ENCODE measurements at places on chromosomes 12 and 14.

GRCh38 chr12:46387670-46388069 is 15.1 kb upstream of the SLC38A2 start:
- no peak for DNase-seq

GRCh38 chr12:103833891-103834290 is 7.1 kb downstream of the NT5DC3 start:
- no peak for DNase-seq

DNA sequence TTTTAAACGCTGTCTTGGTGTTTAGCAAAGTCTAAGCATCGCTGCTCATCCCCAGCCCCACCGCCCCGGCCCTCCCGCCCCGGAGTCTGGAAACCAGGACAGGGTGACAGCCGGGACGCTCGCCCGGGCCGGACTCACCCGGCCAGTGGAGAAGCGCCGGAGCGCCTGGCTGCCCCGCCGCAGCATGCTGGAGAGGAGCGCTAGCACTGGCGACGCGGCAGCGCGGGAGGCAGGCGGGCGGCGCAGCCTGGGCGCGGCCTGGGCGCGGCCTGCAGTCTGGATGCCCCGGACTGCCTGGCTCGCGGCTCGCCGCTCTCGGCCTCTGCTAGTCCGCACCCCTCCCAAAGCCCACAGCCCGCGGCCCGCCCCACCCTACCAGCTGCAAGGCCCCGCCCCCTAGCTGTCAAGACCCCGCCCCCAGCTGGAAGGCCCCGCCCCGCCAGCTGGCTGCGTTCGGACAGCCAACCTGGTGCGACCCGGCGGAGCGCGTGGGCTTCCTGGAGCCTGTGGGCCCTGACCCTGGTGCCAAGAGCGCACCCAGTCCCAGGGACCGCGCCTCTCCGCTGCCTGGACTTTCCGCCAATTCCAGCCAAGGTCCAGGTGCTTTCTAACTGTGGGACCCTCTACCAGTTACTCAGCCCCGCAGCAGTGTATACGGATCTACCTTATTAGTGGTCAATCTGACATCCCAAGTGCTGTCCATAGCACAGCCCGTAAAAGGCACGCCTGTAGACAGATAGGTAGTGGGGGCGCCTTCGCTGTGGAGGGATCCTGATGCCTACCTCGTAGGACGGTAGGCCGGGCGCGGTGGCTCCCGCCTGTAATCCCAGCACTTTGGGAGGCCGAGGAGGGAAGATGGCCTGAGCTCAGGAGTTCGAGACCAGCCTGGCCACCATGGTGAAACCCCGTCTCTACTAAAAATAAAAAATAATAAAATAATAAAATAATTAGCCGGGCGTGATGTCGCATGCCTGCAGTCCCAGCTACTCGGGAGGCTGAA is at the start of gene ALDH1L2:
Gene ALDH1L2, minus strand, starts transcription at position 208 of the 1,000 bp plus-strand sequence. Its CDS starts 22 bp downstream, at position 186.
- DNase-seq = peak; percentile 51

GRCh38 chr12:53299101-53299453 is 418 bp upstream of the MYG1 start:
- DNase-seq = peak; percentile 45

GRCh38 chr12:96091833-96092232 is 56.4 kb upstream of the LTA4H start:
- no peak for DNase-seq

DNA sequence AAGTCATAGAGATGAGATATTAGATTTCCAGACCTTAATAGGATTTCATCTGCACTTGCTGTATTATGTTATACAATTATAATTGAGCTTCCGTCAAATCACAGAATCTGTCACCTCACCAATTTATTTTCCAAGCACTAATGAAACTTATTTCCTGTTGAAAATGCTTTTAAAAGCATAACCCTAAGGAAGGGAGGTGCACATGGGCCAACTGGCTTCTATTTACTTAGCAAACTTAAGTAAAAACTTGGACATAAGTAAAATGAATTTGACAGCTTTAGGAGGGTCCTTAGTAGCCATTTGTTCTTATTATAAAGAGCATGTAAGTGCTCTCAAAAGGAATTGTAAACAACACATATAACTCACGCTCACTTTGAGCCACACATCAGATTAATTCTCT is 462.2 kb upstream of the TMPO start:
- DNase-seq = no peak

GRCh38 chr12:116302166-116303058 is 24.9 kb upstream of the MED13L start:
- DNase-seq = no peak

DNA sequence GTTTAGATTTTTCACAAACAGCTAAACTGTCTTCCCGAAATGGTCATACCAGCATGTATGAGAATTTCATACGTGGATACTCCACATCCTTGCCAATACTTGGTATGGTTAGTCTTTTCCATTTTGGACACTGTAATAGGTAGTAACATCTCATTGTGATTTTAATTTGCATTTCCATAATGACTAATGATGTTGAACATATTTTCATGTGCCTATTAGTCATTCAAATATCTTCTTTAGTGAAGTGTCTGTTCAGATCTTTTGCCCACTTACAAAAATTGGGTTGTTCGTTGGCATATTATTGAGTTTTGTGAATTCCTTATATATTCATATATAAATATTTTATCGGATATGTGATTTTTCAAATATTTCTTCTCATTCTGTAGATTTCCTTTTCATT is 78.0 kb upstream of the GNG2 start:
- no peak for DNase-seq

DNA sequence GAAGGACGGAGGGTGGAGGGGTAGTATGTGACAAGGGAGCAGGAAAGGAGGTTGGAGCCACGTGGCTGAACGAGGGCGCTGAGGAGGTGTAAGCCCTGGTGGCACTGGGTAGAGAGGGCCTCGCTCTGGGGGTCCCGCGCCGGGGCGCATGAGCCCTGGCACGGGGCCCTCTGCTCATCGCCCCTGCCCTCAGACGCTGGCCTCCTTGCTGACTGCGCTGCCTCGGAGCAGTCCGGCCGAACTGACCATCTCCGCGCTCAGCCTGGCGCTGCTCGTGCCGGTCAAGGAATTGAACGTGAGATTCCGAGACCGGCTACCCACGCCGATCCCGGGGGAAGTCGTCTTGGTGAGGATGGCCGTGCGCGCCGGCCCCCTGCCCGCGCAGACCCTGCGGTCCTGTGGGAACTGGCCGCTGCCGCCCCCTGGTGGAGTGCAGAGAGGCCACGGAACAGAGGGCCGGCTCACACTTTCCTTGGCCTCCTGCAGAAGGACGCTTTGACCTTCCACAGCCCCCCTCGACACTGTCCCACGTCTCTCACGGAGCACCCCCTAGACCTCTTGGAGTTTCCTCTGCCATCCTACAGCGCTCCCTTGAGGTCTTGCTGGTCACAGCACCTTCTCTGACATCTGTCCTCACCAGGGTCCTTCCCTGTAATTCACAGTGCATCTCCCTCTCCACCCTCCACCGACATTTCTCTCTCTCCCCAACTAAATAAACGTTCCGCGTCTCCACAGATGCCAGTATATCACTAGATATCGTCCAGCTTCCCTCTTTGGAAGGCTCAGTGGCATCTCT is 10.5 kb downstream of the ARHGEF25 start:
- peak; percentile 63 for DNase-seq

DNA sequence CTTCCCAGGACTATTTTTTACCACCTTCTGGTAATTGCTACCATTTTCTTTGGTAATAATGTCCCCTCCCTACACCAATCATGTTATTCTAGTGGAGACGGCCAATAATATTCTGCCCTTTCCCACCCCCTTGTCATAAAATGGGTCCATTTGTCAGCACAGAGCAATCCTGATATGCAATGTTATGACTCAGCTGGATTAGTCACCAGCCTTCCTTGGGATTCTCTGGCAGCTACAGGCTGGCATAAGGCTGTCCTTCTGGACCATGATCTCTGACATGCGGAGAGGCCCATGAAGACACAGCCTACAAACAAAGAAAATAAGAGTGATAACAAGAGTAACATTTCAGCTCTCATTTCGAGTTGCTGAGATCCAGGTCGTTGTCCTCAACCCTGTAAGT is 222.0 kb upstream of the CPNE8 start:
- DNase-seq = no peak

DNA sequence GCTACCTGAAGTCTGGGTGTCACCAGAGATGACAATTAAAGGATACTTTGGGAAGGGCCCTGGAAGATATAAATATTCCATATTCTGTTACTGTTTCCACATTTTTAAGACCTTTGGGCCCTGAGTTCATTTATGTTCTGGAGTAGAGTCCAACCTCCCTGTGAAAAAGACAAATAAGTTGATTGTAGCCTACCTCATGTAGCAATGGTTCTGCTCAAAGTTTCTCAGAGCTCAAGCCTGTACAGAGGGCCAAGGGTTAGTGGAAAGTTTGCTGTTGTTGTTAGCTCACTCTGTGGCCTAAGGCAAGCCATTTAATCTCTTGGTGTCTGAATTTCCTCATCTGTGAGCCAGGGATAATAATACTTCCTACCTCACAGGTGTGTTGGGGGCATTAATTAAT is 284.7 kb upstream of the DDHD1 start:
- DNase-seq = no peak

DNA sequence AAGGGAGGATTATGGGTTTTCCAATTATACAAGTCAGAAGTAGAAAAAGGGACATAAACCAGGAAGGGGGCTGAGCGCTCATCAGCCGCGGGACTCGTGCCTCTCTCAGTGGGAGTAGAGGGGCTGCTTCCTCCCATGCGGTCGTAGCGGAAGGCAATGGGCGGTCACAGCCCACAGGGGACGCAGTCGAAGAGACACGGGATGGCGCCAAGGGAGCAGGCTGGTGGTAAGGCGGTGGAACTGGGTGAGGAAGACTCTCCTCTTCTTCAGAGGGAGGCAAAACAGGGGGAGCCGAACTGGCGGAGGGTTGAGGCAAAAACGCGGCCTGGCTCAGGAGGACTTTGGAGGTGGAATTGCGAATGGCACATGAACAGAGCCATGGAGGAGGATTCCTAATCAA is 677.7 kb downstream of the TMEM121 start:
- DNase-seq = no peak

DNA sequence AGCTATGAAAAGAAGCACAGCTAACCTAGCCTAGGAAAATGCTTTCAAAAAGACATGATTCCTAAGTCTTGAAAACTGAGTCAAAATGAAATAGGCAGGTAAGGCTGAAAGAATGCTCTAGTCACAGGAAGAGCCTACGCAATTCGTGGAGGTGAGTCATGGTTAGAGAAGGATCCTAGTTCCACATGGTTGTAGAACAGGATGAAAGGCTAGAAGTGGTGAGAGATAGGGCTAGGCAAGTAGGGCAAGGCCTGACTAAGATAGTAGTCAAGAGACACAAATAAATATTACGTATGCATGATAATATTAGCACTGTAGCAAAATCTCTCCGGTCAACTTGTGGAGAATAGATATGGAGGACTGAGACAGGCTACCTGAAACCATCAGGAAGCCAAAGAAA is 47.2 kb downstream of the PLCZ1 start:
- DNase-seq = no peak

DNA sequence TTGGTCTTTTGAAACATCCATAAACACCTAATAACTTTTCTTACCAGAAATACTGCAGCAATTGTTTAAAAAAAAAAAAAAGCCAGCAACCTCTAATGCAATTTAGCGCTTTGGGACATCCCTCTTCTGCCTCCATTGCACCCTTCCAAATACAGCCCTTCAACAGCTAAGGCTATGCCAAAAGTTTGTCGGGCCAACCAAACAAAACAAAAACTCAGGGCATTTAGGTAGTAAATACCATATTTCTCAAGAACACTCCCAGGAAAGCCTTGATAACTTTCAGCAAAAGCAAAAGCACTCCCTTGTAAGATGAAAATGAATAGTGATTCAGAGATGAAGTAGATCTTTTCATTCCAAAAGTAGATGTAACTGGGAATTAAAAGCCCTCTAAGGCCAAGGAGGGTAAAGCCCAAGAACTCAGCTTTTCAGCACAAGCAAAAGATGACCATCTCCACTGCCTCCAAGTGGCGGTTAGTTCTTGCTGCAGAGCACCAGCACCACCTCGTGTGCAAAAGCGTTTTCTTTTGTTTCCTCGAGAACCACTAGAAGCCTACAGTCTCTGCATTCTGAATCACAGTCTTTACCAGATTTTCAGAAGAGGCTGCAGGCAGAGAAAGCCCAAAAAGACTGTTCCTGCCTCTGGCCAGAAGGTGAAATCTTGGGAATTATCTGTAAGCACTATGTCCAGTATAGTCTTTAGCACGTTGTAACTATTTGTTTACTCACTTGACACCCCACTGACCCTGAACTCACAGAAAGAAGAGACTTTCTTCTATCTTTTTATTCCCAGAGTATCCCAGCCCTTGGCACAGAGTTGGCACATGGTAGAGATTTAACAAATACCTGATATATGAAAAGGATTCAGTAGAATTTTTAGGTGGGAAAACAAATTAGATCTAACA is 53.1 kb downstream of the SIX6 start:
- peak; percentile 9 for DNase-seq

- DNase-seq = no peak
Observed at GRCh38 chr12:125081427-125081826, 16.2 kb downstream of the AACS start.

- no peak for DNase-seq
Observed at GRCh38 chr14:28755198-28755815, 11.3 kb upstream of the FOXG1 start.

DNA sequence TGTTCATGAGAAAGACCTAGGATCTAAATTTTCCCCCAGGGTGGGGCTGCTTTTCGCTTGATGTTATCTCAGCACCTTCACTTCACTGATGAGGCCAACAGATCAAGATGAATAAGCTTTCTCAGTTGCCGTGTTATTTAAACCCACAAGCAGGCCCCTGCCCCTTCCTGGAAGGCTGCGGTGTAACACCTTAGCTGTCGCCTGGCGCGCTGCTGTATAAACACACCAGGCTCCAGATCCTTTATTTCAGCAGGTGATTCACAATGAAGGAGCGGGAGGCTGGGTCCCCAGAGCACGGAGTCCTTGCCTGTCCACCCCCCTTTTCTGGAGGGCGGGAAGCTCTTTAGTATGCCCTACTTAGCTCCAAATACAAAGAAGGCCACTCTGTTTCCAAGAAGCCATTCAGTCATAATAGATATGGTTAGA is 515.4 kb downstream of the FUT8 start:
- peak; percentile 82 for DNase-seq

DNA sequence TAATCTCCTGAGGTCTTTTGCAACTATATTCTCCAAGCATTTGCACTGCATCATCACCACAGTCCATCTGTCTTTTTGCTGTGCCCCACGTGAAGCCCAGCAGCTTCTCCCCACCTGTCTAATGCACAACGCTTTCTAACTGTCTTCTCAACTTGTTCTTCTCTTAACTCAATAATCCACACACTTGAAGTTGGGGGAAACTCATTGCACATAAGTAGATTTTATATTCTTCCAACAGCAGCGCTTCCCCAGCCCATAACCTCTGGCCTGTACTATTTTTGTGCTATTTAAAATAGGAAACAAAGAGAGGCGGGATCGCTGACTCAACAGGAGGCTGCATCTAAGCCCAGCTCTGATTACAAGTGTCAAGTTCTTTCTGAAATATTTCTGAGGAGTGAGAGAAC is 226.7 kb downstream of the GXYLT1 start:
- no peak for DNase-seq
